ENCODE measurements at places on chromosomes 2 and 18.
A peak's percentile ranks its signal among the peaks of the same experiment; 100 is the strongest.

DNA sequence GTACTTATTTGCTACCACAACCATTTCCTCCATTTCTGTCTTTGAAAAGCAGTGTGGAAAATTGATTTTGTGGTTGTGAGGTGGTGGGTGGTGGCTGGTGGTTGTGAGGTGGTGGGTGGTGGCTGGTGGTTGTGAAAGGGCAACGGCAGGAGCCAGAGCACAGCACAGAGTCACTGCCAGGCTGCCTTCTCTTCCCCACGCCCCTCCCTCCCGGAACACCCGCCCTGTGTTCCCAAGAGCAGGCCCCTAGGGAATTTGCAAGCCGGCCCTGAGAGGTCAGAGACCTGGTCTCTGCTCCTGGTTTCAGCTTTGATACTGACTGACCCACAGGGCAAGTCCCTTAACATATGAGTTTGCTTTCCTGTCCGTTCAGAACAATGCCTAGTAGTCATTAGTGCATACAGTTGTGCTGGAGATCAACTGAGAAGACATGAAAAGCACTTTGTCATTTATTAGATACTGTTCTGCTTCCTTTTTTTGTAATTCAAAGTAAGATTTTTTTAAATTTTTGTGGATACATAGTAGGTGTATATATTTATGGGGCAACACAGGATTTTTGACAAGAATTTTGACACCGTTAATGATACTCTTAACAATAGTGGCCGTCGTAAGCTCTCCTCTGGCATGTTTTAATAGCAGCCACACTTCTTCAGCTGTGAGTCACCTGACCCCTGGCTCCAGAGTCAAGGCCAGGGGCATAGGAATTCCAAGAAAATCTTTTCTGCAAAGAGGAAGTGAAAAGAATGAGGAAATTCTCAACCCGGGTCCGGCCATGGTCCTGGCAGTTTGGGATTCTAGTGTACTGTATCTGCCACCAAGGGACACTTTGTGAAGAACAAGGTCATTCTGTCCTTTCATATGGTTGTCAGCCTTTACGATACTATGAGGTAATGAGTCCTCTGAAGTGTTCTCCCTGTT lies 53.2 kb downstream of the ITGA6 start:
- no peak for DNase-seq

DNA sequence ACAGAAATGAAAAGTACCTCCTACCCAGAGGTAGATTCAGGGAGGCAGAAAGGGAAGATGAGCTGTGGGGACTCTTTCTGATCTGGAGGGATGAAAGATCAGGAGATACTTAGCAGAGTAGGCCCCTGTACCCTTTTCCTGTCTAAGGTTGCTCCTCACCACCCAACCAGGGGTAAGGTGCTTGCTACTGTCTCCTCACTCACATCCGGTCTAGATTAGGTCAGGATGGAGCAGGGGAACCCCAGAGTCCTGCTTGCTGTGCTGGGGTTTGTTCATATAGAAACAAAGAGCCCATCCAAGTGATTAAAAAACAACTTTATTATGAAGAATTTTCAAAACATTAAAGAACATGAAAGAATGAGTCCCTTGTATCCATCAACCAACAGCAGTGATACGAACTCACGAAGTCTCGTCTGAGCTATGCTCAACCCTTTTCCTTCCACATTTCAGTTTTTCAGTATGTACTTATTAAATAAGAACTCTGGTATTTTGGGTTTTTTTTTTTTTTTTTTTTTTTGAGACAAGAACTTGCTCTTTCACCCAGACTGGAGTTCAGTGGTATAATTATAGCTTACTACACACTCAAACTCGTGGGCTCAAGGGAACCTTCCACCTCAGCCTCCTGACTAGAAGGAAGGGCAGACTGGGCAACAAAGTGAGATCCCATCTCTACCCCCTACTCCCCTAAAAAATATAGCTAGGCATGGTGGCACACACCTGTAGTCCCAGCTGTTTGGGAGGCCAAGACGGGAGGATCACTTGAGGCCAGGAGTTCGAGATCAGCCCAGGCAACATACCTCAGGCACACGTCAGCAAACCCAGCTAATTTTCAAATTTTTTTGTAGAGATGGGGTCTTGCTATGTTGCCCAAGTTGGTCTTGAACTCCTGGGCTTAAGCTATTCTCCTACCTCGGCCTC lies 28.5 kb upstream of the MCFD2 start:
- no peak for DNase-seq

- DNase-seq, result no peak
Observed at GRCh38 chr2:65664931-65665330, 232.5 kb upstream of the SPRED2 start.

DNA sequence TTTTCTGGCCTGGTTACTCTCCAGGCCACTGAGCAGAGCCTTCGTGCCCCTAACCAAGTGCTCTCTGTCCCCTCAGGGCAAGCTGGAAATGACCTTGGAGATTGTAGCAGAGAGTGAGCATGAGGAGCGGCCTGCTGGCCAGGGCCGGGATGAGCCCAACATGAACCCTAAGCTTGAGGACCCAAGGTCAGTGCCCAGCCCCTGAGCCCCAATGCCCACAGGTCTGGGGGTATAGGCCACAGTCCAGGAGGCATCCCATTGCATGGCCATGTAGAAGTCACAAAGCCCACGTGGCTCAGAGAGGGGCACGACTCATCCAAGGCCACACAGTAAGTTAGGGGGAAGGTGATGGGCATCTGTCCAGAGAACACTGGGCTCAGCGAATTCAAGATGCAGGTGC lies 227.6 kb downstream of the DYSF start:
- no peak for DNase-seq

DNA sequence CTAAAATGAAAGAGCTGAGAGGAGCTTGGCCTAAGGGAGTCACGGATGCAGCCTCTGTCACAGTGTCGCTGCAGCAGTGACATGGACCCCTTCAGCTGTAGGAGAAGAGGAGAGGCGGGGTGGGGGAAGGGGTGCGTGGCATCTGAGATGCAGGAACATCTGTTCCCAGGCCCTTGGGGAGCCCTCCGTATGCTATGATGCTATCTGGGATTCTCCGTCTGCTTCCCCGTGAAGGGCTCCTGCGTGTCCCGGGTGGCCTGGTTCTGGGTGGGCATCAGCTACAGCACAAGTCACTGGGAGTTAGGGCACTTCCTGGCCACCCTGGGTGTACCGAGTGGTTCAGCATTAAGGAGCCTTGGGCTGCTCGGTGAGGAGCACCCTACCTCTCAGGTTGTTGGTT lies 35.6 kb upstream of the B3GNT7 start:
- DNase-seq, result no peak

- DNase-seq, result no peak
Observed at GRCh38 chr18:1020731-1021344, 116.2 kb downstream of the ADCYAP1 start.

DNA sequence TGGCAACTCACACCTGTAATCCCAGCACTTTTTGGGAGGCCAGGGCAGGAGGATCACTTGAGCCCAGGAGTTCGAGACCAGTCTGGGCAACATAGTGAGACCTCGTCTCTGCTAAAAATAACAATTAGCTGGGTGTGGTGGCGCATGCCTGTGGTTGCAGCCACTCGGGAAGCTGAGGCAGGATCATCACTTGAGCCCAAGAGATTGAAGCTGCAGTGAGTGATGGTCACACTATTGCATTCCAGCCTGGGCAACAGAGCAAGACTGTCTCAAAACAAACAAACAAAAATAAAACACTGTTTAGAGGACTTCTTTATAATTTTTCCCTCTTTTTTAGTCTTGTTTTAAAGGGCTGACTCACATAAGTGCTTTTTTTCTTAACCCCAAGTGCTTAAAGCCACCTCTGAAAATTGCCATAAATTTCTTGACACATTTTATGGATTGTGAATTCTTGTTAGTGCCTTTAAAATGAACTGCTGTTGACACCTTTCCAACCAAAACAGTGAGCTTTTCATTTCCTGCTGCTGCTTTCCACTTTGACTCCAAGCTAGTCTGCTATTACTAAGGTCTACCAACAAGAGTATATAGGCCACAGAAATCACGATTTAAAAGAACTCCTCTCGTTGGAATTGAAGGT lies 41.7 kb downstream of the CYP20A1 start:
- DNase-seq, result peak; percentile 56

DNA sequence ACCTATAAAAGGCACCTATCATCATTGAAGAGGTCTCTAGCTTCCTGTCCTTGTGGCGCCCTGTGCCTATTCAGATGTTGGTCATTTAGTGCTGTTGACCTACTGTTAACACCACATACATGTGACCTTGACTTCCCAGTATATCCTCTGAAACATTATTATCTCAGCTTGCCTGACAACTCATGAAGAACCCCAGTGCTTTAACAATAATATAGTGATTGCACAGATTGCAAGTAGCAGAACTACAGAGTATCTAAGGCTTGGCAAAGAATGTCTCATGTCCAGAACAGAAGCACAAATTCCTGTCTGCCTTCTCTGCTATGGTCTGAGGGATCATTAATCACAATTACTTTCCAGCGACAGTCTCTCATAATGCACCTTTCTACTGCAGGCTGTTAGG lies 165.3 kb downstream of the LCLAT1 start:
- DNase-seq, result no peak

DNA sequence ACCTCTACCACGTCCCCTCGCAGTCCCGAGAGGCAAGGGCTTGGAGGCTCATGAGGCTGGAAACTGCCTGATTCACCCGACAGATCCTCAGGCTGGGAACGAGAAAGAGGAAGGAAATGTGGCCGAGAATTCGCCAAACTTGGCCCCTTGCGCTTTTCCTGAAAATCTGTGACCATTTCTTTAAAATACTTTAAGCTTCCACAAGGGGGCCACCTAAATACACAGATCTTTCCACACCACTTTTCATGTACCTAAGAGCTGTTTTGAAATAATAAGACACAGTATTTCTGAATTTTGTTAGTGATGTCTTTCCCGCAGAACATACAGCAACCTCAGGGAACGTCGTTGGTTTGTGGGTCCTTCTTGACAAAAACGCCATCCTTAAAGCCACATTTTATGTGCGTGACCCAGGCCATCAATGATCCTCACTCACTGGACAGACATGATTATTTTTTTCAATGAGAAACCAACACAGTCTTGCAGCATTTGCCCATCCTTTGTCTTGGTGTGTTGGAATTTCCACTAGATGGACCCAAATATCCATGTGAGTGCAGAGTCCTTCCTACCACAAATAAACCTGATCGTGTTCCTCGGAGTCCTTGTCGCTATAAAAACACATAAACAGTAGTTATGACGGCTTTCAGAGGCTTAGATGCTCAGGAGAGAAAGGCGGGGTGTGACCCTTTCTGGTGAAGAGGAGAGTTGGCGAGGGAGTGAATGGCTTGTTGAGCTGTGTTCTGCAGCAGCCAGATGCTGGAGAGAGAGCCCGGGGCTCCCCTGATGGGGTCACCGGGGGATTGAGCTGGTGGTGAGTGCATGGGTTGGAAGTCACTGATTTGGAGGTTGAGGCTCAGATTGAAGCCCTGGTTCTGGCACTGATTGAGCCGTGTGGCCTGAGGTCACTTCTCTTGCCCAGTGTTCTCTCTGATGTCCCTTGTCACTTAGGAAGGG lies 25.0 kb downstream of the DCDC2C start:
- peak; percentile 35 for DNase-seq

Data from kidney glomerular epithelial cell (primary cell).